Bladder microvascular endothelial cell (primary cell): ENCODE measurements at places on chromosomes 16 and 17. TPM values are rescaled to one million over a fixed set of nuclear protein-coding genes. Genes with fewer than 3 reads are reported as not detected.

The HOXB7 gene
- total RNA-seq: 6.9 and 14.6 TPM in 2 replicates

The SPN gene
- total RNA-seq: not detected in 2 replicates

The NPIPA2 gene
- 0.16 and 1.3 TPM in 2 replicates for total RNA-seq

The DPEP2 gene
- 0.16 and 1.4 TPM in 2 replicates for total RNA-seq

The SLFN14 gene
- total RNA-seq: not detected in 2 replicates

The CARD14 gene
- 0.16 and 0.50 TPM in 2 replicates for total RNA-seq

The TBC1D3L gene
- total RNA-seq: 0.81 and 5.2 TPM in 2 replicates

The KRTAP4-9 gene
- total RNA-seq: not detected in 2 replicates

The SLC5A11 gene
- not detected in 2 replicates for total RNA-seq

The KRT20 gene
- total RNA-seq: not detected in 2 replicates

The NOS2 gene
- 0.88 TPM in 1 of 2 replicates, not detected in the other for total RNA-seq

The LPO gene
- not detected in 2 replicates for total RNA-seq

The MT3 gene
- total RNA-seq: not detected in 2 replicates

The CHD9NB gene
- total RNA-seq: 0.97 and 1.5 TPM in 2 replicates

The KRT14 gene
- 0.31 TPM in 1 of 2 replicates, not detected in the other for total RNA-seq

The HCRT gene
- total RNA-seq: not detected in 2 replicates

The PIPOX gene
- total RNA-seq: 2.3 and 2.8 TPM in 2 replicates

The ITGA2B gene
- total RNA-seq: under 0.01 and 0.76 TPM in 2 replicates

The PTX4 gene
- total RNA-seq: 0.13 and 0.16 TPM in 2 replicates

The SOX15 gene
- total RNA-seq: 0.06 and 0.49 TPM in 2 replicates

The ETV4 gene
- 1.8 and 2.1 TPM in 2 replicates for total RNA-seq

The SGCA gene
- total RNA-seq: not detected in 2 replicates

The KRTAP9-4 gene
- total RNA-seq: not detected in 2 replicates
